Renal cortex interstitium (tissue), 15 donors: ENCODE measurements at places on chromosomes 3 and 15. TPM values are rescaled to one million over a fixed set of nuclear protein-coding genes. Genes with fewer than 3 reads are reported as not detected.

PHLDB2 gene
- 77.8 TPM for polyA plus RNA-seq

- no peak for DNase-seq
Observed at GRCh38 chr15:26842391-26842790, 24.5 kb upstream of the GABRA5 start.

DAZL gene
- polyA plus RNA-seq = not detected

GRCh38 chr3:142433110-142433509 is 14.7 kb downstream of the XRN1 start:
- no peak for DNase-seq
